Pulmonary artery endothelial cell (primary cell): ENCODE measurements at places on chromosomes 7 and 10. TPM values are rescaled to one million over a fixed set of nuclear protein-coding genes. Genes with fewer than 3 reads are reported as not detected.

ZNF25 gene
- total RNA-seq, result 6.5 and 7.4 TPM in 2 replicates

CYP26C1 gene
- 0.33 and 0.56 TPM in 2 replicates for total RNA-seq

VWA2 gene
- not detected in 2 replicates for total RNA-seq

CCDC136 gene
- total RNA-seq, result 2.7 and 4.5 TPM in 2 replicates

CRPPA gene
- 0.86 and 1.2 TPM in 2 replicates for total RNA-seq

NUTM2A gene
- 0.07 and 0.35 TPM in 2 replicates for total RNA-seq

NKX2-3 gene
- total RNA-seq, result 0.07 TPM in 1 of 2 replicates, not detected in the other

ZNF804B gene
- not detected in 2 replicates for total RNA-seq

TRIM50 gene
- not detected in 2 replicates for total RNA-seq

FAM24B gene
- total RNA-seq, result 7.1 and 7.9 TPM in 2 replicates

C7orf33 gene
- not detected in 2 replicates for total RNA-seq

CCZ1 gene
- 50.3 and 54.5 TPM in 2 replicates for total RNA-seq

EN2 gene
- 0.04 TPM in 1 of 2 replicates, not detected in the other for total RNA-seq

PTPRE gene
- 43.3 and 48.0 TPM in 2 replicates for total RNA-seq

TRIM73 gene
- 0.67 and 0.73 TPM in 2 replicates for total RNA-seq
